ENCODE measurements at places on chromosomes 13 and 19.

DNA sequence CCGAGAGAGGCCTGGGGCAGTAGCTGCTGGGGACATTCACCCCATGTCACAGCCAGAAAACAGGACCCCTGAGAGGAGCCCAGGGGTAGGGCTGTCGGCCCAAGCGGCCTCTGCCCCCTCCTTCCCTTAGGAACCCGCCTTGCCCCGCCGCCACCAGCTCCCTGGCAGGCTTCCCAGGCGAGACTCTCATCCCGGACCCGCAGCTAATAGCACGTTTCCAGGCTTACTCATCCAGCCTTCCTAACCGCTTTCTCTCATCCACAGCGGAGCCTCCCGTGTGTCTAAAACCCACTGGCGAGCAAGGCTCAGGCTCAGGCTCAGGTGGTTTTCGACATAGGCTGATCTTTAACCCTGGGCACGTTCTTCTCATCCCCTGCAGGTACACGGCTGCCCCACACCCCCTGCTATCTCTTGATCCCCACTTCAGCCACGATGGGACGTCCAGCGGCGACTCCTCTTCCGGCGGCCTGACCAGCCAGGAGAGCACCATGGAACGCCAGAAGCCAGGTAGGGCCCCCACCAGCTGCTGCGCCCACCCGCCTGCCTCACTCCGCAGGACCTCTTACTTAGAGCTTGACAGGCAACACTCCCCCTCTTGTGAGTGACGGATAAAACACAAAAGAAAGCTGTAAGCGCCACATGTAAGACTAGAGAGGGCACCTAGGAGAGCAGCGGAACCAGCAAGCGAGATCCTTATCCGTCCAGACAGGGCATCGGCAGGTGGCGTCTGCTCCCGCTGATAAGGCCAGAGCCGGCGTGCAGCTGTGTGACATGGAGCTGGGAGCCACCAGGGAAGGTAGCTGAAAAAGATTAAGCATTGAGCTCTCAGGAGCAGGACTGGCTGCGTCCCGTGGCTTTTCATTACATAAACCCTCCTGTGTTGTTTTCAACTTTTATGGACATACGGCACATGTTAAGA lies 71.3 kb downstream of the DPF1 start:
- DNase-seq = no peak

DNA sequence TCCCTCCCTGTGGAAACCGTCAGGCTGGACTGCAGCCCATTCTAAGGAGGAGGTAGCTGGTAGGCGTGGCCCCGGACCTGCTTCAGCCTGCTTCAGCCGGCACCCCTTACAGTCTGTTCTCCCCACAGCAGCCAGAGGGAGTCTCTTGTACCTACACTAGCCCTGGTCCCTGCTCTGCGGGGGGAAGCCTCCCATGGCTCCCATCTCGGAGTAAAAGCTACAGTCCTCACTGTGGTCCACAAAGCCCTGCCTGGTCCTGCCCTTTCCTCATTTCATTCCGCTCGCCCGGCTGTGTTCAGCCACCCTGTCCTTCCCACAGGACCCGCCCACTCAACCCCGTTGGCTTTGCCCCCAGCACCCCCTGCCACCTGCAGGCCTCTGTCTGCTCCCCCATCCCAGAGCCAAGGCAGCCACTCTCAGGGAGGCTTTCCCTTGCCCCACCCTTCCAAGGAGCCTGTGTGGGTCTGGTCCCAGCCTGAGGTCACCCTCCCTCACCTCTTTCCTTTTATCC lies 1.3 kb downstream of the PGLYRP1 start:
- DNase-seq = no peak

GRCh38 chr13:51501096-51501495 lies 48.3 kb upstream of the INTS6 start:
- DNase-seq = no peak

GRCh38 chr19:54480051-54480450 lies 7.0 kb upstream of the CDC42EP5 start:
- DNase-seq = no peak

DNA sequence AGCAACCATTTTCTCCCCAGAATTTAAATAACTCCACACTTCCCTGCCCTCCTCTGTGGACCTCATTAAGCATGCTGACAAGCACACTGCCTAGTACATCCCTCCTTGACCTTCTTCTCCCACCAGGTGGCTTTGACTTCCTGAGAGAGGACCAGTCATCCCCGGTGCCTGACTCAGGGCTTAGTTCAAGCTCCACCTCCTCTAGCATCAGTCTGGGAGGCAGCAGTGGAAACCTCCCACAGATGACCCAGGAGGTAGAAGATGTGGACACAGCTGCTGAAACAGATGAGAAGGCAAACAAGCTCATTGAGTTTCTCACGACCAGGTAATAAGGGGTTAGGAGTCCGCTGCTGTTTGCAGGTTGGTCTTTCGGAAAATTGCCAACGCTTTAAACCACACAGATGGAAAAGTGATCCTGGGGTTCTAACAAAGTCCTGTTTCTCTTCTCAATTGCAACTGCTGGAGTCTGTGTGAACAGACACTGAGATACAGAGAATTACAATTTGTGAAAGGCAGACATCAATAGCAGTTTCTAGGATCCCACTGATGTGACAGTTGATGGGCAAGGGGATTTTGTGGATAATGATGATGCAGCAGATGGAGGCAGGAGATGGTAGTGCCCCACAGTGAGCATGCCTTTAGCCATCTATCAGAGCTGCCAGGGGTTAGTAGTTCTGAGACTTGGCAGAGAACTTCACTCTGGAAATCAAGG lies 86.7 kb downstream of the ZAR1L start:
- no peak for DNase-seq

DNA sequence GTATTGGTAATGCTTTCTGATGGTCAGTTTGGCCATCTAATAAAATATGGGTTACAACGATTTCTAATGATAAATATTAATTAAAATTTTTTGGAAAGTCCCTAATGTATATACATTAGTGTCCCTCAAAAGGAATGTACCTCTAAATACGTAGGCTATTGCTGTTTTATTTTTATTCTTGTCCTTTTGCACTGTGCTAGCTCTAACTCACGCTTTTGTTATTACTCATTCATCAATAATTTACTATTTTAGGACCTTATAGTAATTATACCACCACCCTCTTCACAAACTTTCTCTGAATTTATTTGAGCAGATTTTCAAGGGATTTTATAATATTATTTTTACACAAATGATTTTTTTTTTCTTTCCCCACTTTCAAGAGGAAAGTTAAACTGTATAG lies 795.9 kb upstream of the PCDH9 start:
- DNase-seq = no peak

DNA sequence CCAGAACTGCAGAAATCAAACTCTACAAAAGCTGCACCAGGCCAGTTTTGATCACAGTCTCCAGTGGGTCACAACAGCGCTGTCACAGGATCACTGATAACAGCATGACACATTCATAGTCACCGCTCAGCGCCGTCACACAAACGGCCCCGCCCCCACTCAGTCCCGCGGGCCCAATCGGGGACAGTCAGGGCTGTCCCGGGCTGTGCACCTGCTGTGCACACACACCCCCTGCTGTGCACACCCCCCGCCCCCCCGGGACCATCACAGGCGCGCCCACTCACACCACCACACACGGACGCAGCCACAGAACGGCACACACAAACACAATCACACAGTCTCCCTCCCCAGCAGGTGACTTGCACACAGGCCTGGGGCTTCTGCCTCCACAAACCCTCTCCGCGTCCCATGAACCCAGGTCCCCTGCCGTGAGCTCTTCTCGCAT lies 435 bp upstream of the ZNF382 start:
- peak; percentile 35 for DNase-seq
